ENCODE measurements at places on chromosomes 2 and 18.
A peak's percentile ranks its signal among the peaks of the same experiment; 100 is the strongest.

DNA sequence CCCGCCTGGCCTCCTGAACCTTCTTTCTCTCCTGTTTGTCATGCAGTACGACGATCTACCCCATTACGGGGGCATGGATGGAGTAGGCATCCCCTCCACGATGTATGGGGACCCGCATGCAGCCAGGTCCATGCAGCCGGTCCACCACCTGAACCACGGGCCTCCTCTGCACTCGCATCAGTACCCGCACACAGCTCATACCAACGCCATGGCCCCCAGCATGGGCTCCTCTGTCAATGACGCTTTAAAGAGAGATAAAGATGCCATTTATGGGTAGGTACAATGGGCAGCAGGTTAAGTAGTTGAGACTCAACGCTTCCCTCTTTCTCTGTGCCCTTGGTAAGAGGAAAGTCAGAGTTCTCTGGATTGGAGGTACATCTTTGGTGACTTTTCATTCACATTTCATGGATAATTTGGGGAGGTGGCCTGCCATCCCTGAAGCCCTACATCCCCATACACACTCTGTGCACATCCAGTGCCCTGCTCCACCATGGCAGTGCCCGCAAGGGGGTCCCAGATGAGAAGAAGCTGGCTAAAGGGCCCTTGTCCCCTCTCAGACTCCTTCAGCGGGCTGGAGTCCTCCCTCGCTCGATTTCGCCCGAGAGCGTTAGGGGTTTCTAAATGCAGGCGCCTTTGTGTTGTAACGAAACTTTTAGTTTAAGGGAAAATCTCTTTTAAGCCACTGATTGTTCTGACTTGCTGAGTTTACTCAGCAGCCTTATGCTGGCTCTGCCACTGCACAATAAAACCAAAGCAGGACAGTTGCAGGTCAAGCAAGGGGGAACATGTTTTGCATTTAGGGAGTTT, 3.0 kb downstream of the MEIS1 start:
- DNase-seq: no peak

- no peak for DNase-seq
Observed at GRCh38 chr2:129782633-129782990, 196.9 kb upstream of the RAB6C start.

DNA sequence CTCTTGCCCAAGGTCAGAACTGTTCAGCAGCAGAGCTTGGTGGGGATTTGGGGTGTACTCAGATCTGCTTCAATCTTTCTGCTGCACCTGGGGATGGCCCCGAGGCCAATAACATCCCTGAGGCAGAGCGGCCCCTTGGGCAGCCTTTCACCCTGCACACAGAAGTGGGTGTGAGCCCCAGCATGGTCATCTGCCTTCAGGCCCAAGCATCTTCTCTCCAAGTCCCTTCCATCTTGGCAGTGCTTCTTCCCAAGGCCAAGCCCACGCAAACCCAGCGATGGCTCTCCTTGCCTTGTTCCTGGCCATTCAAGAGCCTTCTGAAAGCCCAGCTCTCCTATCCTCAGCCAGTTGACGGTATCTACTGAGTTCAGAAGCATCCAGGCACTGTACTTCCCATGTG, 172.9 kb downstream of the INHBB start:
- DNase-seq: no peak

GRCh38 chr2:98569197-98569793, 39.0 kb downstream of the COA5 start:
- peak; percentile 71 for DNase-seq

GRCh38 chr2:30048636-30049175, 98.1 kb upstream of the YPEL5 start:
- DNase-seq: no peak

- DNase-seq: no peak
Observed at GRCh38 chr2:158045362-158045761, 56.3 kb upstream of the UPP2 start.

DNA sequence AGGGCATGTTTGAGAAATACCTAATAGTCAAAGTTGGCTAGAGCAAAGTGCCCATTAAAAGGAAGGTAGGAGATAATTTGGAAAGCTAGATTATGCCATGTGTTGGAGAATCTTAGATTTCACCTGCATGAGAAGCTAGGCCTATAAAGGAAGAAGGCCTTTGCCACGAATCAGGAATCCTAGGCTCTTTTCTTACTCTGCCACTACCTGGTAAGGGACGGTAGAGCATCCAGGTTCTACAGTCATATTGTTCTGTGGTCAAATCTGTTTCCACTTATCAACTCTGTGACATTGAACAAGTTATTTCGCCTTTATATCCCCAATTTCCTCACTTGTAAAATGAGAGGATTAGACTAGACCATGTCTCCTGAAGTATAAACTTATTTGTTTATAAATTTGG, 3.6 kb upstream of the KCNJ3 start:
- DNase-seq: no peak

DNA sequence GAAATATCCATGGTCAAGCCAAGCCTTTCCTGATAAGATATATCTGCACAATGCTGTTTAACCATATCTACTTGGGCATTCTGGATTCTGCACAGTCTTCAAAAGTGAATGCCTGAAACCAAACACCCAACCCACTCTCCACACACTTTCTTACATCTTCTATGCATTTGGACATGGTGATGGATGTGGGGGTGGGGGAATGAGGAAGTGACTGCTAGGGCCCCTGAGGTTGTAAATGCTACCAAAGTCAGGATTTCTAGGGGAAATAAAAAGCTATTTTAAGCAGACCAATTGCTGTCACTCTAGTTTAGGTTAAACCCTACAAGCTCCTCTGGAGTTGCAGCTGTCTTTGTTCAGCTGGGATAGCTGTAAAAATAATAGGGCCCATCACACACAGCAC, 26.7 kb upstream of the TGFA start:
- no peak for DNase-seq

GRCh38 chr2:8850845-8851487, 13.6 kb upstream of the KIDINS220 start:
- no peak for DNase-seq

DNA sequence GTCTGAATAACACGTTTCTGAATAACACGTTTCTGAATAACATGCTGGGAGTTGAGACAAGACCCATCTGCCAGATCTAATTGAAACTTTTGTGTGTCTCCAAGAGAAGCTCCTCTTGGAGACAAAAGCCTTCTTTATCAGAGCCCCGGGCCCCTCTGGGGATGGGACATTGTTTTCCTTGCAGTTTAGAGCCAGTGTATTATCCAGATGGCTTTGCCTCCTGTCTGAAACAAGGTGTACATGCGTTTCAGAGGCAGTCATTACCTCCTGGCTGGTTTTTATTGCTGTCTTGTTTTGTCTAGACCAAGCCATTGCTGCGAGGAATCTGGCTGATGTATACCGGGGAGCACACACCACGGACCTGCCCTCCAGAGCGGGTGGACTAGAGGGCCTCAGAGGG, 7.8 kb downstream of the FOSL2 start:
- DNase-seq: no peak

- DNase-seq: no peak
Observed at GRCh38 chr2:120066800-120067547, 54.1 kb downstream of the EPB41L5 start.

GRCh38 chr2:160893581-160893980, 266.6 kb upstream of the TANK start:
- DNase-seq: no peak

DNA sequence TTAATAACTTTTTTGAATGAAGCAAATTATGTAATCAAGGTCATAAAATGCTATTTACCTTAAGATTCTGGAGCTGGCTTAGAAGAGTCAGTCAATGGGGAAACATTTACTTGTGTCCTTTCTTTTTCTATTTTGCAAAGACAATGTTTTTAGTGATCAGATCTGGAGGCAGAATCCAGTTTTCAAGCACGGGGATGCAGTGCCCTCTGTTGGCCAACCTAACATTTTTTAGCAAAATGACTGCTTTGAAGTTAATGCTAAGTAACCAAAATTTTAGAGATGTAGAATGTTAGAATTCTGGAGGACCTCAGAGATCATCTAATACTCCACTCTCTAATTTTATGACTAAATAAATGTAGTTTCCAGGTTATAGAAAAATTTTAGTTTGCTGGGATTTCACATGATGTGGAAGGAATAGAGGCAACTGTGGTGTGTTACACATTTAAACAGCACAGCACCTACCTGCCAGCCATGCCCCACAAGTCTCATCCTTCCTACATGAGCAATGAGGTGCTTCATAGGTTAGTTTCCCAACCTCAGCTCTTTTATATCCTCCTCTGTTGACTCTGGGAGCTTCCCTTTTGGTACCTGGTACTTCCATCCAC, 23.6 kb upstream of the SLC9A4 start:
- peak; percentile 16 for DNase-seq

DNA sequence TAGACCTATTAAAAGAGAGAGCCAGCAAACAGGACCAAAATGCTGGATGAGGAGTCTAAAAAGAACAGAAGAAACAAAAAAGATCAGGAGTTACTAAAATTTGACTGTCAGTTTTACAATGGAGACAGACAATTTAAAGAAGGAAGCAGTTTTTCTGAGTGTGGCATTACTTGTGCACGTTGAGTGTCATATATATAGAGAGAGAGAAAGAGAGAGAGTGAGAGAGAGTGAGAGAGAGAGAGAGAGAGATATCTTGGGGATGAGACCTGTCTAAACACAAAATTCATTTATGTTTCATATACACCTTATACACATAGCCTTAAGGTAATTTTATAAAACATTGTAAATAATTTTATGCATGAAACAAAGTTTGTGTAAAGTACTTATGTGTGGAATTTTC, 2.1 kb upstream of the GALNT3 start:
- DNase-seq: no peak

GRCh38 chr2:102013206-102014040, 21.7 kb downstream of the IL1R2 start:
- DNase-seq: no peak

Measured in effector CD8-positive, alpha-beta T cell (primary cell).